Gastroesophageal sphincter (tissue), 4 donors: ENCODE measurements at places on chromosomes 7 and 10. TPM values are rescaled to one million over a fixed set of nuclear protein-coding genes. Genes with fewer than 3 reads are reported as not detected.
A peak's percentile ranks its signal among the peaks of the same experiment; 100 is the strongest.

DNA sequence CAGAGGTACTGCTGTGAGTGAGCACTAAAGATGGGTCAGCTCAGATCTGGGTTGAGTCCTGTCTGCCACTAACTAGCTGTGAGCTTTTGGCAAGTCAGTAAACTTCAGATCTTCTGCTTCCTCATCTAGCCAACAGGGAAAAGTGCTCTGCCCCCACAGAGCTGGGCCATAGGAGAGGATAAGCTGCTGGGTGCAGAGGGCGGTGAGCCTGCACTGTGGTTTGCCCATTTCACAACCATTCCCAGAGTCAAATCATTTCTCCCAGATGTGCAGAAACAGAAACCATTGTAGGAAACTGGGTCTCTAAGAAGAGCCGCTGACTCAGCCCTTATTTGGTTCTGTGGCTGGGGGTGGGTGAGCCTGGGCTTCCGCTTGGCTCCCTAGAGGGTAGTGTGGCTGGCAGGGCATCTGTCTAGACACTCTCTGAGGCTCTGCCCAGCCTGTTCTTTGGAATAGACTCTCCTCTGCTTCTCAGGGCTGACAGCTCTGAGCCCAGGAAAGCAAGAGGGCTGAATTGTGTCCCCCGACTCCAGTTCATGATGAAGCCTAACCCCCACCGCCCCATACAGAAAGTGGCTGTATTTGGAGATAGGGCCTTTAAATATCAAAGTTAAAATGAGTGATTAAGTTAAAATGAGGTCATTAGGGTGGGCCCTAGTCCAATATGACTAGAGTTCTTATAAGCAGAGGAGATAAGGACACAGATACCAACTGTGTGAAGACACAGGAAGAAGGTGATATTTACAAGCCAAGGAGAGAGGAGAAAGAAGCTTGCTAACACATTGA lies 29.5 kb upstream of the ARHGAP22 start:
- ATAC-seq = peak; percentile 73

DNA sequence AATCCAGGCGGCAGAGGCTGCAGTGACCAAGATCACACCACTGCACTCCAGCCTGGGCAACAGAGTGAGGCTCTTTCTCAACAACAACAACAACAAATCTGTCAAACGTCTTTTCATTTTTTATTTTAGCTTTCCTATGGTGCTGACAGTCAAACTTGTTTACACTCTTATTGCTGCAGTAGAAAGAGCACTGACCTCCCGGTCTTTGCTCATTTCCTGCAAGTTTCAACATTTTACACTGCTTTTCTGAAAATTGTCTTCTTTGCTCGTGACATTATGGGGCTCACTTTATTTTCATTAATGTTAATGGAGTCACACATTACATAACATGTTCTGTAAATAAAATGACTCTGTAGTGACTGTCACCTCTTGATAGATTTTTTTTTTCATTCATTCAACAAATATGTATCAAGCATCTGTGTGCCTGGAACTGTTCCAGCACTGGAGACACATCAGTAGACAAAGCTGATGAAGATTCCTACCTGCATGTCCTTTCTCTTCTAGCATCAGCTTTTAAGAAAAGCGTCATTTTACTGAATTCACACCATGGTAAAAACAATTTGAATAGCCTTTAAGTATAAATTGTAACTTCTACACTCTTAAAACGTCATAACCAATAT lies 277.3 kb downstream of the CELF2 start:
- no peak for ATAC-seq

- ATAC-seq = no peak
Measured at GRCh38 chr7:157538321-157538720, 201.5 kb downstream of the DNAJB6 start.

- no peak for ATAC-seq
Measured at GRCh38 chr10:35135861-35136260, 9.2 kb downstream of the CREM start.

GRCh38 chr7:49596701-49597491 lies 176.5 kb upstream of the VWC2 start:
- ATAC-seq = no peak

GRCh38 chr7:79217468-79217867 lies 236.0 kb downstream of the MAGI2 start:
- ATAC-seq = no peak

DNA sequence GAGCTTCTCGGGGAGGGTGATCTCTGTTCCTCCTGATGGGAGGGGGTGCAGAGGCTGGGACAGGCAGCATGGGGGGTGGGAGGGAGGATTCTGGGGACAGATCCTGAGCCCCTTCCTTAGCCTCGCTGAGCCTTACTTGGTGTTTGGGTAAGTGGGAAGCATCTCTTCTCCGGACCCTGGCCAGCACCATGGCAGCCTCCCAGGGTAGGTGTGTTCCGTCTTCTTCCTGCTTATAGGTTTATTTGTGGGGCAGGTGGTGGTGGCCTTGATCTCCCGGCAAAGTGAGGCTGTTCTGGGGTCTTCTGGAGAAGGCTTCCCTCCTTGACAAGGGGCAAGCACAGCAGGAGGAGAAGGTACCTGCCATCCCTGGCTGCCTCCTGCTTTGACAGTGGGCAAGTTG lies 226.9 kb downstream of the GLRX3 start:
- no peak for ATAC-seq

- ATAC-seq = no peak
Measured at GRCh38 chr10:77863446-77863845, 63.1 kb downstream of the DLG5 start.

DNA sequence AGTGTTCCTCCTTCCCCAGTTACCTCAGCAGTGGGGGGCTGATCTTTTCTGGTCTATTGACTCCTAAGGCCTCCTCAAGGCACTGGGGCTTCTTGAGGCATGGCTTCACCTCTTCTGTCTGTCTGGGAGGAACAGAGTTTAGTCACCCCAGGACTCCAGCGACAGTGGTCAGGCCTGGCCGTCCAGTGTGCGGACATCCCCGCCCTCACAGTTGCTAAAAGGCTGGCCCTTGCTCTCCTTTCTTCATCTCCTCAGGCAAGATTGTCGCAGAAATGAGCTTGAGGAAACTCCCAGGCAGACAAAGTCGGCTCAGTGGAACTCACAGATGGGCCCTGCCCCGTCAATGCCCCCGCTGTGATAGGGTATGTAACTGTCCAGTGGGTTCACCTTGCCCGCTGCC lies 7.0 kb upstream of the FFAR4 start:
- no peak for ATAC-seq

GRCh38 chr7:37027557-37028341 lies 303.5 kb upstream of the AOAH start:
- no peak for ATAC-seq

- ATAC-seq = peak; percentile 65
Measured at GRCh38 chr7:27739301-27739908, 557 bp upstream of the TAX1BP1 start.

- ATAC-seq = no peak
Measured at GRCh38 chr7:16409777-16410176, 11.6 kb downstream of the CRPPA start.

DNA sequence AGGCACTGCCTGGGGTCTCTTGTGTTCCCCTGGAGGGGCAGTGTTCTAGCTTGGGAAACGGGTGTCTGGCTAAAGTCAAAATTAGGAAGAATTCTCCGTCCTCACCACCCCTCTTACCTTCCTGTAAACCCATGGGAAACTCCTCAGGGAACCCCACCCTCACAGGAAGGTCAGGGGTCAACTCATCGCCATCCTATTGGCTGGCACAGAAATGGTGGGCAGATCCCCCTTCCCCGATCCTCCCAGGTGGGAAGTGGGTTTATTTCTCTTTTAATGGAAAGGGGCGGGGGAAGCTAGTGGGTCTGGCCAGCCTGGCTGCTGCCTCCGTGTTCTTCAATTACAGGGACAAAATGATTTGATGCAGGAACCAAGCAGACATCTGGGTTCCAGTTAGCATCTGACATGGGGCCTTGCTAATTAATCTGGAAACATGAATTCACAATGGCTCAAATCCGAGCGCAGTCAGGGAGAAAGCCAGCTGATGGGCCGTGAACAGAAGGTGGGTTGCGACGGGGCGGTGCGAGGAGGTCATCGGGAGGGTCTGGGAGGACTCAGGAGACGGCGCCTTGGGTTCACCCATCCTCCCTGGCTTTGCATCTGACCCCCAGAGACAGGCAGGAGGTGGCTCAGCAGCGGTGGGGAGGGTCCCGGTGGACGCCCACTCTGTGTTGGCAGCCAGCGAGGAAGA lies 66.6 kb downstream of the SLIT1 start:
- no peak for ATAC-seq

GRCh38 chr10:66223656-66224055 lies 702.2 kb upstream of the LRRTM3 start:
- ATAC-seq = no peak

DNA sequence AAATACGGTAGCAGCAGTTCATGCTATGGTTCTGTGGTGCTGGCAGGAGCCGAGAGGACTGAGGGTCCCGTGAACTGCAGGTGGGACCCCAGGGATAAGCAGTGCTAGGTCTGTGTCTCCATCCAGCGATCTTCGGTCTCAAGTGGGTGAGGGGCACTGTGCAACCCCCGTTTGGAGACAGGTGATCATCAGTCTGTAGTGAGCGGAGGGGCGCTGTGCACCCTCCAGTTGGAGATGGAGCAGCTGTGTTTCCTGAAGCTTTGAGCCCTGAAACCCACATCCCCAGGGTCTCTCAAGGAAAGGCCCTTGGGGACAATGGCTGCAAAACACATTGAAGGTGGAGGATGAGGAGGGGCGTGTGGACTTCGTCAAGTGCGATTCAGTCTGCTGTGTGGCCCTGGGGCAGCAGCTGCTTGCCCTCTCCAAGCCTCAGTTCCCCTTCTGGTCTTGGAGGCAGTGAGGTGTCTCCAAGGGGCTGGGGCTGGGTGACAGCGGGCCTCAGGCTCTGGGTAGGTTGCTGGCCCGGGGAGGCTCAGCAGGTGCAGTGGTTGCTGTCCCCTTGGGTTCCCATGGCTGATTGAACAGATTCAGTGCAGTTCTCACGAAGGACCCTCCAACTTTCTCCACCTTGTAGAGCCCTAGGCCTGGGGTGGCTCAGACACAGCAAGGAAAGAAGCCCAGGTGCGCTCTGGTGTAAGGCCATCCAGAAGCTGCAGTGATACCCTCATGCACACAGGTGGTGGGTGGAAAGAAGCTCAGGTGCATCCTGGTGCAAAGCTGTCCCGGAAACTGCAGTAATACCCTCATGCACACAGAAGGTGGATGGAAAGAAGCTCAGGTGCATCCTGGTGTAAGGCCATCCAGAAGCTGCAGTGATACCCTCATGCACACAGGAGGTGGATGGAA lies 160.6 kb downstream of the ADARB2 start:
- ATAC-seq = peak; percentile 34

GRCh38 chr10:55630491-55631056 lies 730.5 kb downstream of the ZWINT start:
- ATAC-seq = peak; percentile 14

DNA sequence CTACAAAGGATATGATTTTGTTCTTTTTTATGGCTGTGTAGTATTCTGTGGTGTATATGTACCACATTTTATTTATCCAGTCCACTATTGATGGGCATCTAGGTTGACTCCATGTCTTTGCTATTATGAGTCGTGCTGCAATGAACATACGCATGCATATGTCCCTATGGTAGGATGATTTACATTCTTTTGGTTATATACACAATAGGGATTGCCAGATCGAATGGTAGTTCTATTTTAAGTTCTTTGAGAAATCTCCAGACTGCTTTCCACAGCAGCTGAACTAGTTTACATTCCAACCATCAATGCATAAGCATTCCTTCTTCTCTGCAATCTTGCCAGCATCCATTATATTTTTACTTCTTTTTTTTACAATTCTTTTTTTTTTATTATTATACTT lies 35.6 kb upstream of the FAM13C start:
- ATAC-seq = no peak

GRCh38 chr7:90233569-90233968 lies 11.4 kb upstream of the CFAP69 start:
- no peak for ATAC-seq

DNA sequence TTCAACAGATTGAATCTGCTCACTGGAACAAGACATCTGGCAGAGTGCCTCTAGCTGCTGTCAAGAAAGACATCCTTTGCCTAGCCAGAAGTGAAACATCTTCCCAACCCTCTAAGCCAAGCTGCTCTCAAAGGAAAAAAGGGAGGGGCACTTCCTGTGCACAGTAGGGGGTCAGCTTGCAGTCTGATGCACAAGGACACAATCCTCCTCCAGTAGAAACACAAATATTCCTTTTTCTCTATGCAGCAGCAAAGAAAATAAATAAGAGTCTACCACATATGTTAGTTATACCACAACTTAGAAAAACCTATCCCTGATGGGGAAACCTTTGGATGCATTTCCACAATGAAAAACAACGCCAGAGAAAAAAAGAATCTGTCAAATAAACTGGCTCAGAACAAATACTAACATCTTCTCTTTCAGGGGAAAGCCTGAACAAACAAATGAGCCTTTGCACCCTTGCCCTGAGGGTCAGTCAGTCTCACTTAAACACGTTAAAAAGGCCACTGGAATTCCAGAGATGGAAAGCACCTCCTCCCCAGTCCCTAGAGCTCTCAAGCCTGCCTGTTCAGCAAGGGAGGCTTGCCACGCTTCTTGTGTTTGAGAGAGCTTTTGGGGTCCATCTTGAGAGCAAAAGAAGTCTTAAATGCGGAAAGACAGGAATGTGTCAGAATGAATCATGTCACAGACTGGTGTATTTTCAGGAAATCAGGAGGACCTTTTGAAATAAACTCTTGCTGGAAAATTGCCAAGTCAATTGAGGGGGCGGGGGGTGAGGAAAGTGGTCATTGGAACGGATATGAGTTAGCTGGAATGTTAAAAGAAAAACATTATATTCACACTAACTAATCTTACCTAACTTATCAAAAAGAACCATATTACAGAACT lies 7.5 kb downstream of the LAMB1 start:
- peak; percentile 67 for ATAC-seq

DNA sequence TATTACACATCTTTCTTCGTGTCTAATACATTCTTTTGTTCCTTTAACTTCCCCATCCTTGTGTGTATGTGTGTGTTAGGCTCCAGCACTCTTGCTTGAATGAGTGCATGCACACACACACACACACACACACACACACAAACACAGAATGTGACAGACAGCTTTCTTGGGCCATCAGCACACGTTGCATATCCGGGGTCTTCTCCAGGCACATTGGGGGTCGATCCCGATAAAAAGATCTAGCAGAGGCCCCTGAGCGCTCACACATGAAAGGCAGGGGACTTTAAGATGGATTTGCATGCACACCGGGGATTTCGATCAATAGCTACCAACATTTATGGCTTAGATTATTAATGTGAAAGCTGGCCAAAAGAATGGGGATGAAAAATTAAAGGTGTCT lies 4.5 kb downstream of the SKIDA1 start:
- no peak for ATAC-seq

DNA sequence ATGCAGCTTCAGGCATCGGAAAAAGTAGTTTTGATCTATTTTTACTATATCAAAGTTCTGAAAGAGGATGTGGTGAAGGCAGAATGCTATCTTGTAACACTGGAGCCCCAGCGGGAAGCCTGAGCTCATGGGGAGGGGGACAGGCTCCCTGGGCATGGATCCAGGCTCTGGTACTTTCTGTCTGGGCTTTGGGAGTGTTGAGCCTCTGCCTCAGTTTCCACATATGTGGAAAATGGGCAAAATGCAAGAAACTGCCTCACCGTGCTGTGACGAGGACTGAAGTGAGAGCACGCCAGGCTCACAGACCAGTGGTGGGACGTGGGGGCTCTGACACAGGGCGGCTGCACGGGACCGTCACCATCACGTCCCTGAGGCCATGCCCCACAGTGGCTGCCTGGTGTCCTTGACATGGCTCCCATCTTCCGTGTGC lies 182.9 kb upstream of the SHH start:
- no peak for ATAC-seq

GRCh38 chr7:86991771-86992191 lies 67.7 kb downstream of the ELAPOR2 start:
- ATAC-seq = no peak

The AGAP9 gene
- 1.6 TPM for total RNA-seq

The UPK3BL2 gene
- total RNA-seq = 4.9 TPM

The VWDE gene
- not detected for total RNA-seq

The HOGA1 gene
- total RNA-seq = 1.3 TPM

The SVOPL gene
- not detected for total RNA-seq

The PTF1A gene
- total RNA-seq = not detected
